Stimulated activated CD4-positive, alpha-beta T cell treated with anti-CD3 and anti-CD28 coated beads, TNF-alpha, amount 100 ng/mL, for 4 hours (primary cell): ENCODE measurements at places on chromosomes 16 and 17.

GRCh38 chr17:3474212-3474611 is 1.6 kb upstream of the ASPA start:
- no peak for DNase-seq

- no peak for DNase-seq
Observed at GRCh38 chr16:54233615-54234014, 53.0 kb downstream of the IRX3 start.

DNA sequence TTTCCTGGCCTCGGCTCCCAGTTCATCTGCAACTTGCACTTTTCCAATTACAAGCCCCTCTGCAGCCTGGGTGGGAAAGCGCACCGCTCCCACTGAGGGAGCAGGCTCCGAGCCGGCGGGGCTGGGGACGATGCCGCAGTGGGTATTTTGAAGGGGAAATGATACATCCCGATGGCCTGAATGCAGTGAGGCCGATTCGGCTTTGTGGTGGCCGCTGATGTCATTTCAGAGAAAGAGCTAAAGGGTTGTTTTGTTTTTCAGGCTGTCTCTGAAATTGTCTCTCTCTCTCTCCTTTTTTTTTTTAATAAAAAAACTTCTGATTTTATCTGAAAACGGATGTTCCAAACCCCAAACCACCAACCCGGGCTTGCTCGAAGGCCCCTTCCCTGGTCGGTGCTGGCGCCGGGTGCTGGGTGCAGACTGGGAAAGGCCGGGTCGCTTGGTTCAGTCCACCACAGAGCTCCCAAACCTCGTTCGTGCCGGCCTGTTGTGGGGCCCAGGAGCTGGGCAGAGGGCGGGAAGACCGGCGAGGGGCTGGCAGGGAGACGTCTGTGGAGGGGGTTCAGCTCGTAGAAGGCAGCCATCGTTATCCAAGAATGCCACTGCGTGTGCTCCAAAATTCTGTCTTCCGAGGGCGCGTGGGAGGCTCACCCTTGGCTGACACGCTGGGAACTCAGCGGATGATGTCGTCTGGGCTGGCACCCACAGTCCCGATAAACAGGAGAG is 102.8 kb downstream of the FOXL1 start:
- DNase-seq = no peak

DNA sequence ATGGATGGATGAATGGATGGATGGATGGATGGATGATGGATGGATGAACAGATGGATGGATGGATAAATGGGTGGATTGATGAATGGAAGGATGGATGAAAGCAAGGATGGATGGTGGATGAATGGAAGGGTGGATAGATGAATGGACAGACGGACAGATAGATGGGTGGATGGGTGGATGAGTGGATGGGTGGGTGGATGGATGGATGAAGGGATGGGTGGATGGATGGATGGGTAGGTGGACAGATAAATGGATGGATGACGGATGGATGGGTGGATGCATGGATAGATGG is 14.9 kb downstream of the SRL start:
- DNase-seq = no peak

DNA sequence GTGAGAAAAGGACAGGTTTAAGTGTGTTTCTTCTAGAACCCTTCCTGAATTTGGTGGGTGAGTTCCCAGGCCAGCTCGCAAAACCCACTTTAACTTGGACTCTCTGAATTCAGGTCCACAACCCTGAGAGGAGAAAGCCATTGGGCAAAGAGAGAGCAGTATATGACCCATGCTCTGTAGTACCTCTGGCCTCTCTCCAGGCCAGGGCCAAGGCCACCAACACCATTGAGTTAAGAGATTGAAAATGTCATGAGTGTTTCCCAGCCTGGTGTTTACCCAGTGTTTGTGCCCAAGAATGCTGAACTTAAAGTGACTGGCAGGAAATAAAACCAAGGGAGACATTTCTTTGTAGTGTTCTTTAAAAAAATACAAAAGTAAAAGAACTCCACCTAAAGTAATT is 410.4 kb upstream of the CDH5 start:
- DNase-seq = no peak

DNA sequence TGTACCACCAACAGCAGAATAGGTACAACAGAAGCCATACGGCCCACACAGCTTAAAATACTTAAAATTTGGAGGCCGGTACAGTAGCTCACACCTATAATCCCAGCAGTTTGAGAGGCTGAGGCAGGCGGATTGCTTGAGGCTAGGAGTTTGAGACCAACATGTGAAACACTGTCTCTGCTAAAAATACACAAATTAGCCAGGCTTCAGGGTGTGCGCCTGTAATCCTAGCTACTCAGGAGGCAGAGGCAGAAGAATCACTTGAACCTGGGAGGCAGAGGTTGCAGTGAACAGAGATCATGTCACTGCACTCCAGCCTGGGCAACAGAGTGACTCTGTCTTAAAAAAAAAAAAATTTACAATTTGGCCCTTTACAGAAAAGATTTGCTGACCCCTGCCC is 17.0 kb downstream of the GFOD2 start:
- no peak for DNase-seq

GRCh38 chr17:77323413-77324171 is 182.8 kb downstream of the SEC14L1 start:
- no peak for DNase-seq

DNA sequence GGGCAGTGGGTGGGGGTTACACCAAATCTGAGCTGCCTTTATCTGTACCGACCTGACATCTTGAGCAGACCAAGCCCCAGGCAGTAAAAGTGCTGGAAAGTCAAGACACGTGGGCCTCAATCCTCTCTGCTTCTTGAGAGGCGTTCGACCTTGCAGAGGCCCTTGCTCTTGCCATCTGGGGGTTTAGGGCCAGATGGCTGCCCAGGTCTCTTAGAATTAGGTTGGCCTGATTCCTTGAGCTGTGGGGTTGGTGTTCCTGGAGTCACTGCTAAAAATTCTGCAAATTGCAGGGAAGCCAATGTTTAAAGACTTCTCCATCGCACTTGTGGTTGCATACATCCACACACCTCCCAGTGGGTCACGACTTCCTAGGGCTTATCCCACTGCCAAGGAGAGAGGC is 238.2 kb upstream of the ASIC2 start:
- DNase-seq = no peak

DNA sequence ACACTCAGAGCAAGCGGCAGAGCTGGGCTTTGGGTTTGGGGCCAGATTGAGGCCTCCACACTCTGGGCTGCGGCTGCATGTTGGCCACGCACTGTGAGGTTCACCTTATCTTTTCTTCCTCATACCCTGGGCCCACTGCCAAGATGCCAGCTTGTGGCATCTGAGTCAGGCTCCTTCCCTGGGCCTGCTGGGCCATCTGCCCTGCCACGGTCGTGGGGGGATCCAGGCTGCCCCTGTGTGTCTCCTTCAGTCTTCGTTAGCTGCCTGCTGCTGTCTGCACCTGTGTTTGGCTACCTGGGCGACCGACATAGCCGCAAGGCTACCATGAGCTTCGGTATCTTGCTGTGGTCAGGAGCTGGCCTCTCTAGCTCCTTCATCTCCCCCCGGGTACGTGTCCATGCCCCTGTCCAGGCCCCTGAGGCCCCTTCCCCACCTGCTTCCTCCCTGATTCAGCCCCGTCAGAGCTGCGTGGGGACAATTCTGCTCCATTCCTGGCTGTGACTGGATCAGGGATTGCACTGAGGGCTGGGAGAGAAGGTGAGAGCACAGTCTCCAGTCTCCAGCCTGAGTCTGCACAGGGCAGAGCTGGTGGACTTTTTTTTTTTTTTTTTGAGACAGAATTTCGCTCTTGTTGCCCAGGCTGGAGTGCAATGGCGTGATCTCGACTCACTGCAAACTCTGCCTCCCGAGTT is 11.2 kb downstream of the SPNS3 start:
- DNase-seq = no peak

- DNase-seq = no peak
Observed at GRCh38 chr17:78419970-78420815, 41.7 kb downstream of the PGS1 start.

DNA sequence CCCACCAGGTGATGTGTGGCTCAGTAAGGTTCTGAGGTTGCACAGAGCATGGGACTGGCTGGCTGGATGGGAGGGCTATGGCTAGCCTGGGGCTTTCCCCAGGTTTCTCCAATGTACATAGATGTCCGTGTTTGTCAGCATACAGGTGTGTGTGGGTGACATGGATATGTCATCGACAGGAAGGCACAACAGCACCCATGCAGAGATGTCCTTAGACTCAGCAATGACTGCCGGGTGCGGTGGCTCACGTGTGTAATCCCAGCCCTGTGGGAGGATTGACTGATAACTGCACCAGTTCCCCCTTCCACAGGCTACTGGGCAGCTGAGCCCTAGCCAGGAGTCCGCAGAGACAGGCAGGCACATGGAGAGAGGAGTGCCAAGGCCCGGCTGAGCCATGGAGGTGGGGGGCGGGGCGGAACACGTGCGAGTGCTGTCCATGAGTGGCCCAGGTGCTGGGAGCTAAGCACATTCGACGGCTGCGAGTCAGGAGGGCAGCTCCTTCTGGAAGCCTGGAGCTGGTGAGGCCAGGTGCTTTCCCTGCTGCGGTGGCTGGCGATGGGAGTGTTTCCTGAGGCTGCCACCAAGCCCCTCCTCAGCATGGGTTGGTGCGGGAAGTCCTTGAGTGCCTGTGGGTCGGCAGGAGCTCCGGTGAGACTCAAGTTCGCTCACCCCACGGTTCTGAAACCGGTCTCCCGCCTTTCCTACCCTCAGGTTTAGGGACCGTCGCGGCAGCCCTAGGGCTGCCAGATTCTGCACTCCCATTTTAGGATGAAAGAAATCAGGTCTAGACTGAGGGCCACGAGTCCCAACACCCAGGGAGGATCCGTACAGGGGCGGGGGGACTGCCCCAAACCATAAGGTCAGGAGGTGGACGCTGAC is 858 bp upstream of the ASPSCR1 start:
- DNase-seq = no peak

DNA sequence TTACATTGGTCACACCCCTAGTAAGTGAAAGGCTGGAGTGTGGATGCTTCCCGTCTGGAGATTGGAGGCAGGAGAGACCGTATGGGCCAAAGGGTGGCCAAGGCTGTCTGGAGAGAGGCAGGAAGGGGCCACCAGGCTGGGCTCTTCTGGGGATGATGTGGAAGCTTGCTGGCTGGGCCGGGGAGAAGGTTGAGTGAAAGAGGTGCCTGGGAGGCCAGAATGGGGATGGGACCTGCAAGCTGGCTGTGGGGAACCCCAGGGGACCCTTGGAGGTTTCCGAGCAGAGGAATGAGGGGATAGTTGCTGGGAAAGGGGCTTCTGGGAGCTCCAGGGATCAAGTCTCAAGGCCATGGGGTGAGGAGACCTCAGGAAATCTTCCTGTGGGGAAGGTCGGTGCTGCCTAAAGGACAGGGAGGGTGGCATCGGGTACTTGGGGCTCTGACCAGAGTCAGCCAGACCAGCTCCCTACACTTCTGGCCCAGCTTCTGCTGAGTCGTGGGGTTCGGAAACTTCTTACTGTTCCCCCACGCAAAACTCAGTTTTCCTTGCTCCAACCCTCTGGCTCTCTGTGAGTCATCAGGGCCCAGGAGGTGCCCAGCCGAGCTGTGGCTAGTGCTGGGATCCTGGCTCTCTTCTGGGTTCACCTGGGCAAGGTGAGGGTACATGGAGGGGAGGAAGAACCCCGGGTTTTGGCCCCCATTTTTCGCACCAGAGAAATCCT is 3.1 kb downstream of the MRC2 start:
- no peak for DNase-seq

GRCh38 chr16:89383095-89384003 is 107.0 kb downstream of the ANKRD11 start:
- no peak for DNase-seq

DNA sequence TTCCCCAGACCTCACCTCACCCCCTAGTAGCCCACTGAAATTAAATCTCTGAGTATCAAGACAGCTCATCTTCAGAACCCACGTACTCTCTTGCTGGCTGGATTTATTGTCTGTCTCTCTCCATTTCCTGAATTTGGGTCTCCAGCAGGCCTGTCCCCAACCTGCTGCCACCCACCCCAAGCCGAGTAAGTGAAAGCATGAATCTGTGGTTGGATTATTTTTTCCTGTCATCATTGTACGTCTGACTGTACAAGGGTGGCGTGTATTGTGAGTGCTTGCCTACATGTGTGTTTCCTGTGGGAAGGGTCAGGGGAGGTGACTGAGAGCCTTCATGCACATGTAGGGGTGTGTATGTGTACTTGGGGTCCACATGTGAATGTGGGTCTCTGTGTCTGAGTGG is 5.4 kb downstream of the TNP2 start:
- no peak for DNase-seq

DNA sequence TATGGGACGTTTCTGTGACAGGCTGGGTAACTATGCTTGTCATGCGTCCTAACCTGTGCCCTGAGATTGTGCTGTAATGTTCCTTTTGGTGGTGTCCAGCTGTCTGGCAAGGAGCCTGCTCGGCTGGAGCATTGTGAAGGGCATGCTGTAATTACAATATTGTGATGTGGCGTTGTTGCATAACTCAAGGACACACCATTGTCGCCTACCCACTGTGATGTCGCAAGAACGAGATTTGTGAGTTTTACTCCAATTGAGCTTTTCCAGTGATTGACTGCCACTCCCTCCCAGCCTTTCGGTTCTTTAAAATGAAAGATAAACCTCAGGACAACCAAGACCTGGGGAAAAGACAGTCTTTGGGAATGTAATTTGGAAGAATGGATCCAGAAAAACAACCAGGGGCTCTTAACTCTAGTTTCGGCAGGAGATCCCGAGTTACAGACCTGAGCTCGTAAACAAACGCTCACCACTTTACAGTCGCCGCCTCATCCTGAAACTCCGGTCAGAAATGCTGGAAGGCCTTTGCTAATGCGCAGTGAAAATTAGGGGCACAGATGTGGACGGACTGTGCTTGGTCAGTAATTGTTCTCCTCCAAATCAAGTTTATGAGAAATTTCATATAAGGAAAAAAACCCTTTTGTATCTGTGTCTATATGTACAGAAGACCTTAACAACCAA is 1.3 kb downstream of the ZNF750 start:
- DNase-seq = no peak

GRCh38 chr17:54452666-54453348 is 447.8 kb upstream of the TOM1L1 start:
- no peak for DNase-seq

DNA sequence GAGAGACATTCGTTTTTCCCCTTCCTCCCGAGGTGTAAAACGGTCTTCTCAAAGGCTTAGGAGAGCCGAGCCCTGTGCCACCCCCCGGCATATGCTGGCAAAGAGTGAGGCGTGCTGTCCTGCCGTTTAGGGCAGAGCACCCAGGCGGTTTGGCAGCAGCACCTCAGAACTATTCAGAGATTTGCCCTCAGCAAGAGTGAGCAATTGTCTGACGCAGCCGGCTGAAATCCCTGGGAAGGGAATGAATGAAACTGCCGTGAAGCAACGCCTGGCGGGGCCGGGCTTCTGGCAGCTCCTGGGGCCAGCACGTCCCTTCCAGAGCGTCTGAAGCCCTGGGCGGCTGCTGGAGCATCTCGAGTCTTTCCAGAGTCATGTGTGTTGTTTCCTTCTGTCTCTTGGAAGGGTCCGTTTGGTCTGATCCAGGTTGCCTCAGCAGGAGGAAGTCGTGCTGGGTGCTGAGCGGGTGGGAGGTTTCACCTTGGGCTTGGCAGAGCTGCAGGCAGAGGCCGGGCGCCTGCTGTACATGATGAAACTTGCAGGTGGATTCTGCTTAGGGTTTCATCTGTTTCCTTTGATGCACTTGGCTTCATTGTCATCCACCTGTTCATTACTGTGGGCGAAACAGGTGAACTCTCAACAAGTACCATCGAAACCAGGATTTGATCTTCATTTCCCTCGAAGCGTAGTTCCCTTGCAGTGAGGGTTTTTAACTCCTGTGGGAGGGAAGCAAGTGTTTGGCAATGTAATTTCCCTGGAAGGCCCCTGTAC is 35.4 kb downstream of the TBCD start:
- DNase-seq = no peak

- no peak for DNase-seq
Observed at GRCh38 chr16:83301971-83302370, 505.8 kb upstream of the HSBP1 start.

GRCh38 chr16:53061701-53062159 is 6.9 kb downstream of the CHD9 start:
- no peak for DNase-seq

- DNase-seq = no peak
Observed at GRCh38 chr16:84307209-84307954, 12.7 kb downstream of the WFDC1 start.
